Left forelimb (tissue), 1 donor: ENCODE measurements at places on chromosomes 2 and 18.

- no peak for DNase-seq
Observed at GRCh38 chr18:10755855-10756254, 230.0 kb downstream of the NAPG start.

DNA sequence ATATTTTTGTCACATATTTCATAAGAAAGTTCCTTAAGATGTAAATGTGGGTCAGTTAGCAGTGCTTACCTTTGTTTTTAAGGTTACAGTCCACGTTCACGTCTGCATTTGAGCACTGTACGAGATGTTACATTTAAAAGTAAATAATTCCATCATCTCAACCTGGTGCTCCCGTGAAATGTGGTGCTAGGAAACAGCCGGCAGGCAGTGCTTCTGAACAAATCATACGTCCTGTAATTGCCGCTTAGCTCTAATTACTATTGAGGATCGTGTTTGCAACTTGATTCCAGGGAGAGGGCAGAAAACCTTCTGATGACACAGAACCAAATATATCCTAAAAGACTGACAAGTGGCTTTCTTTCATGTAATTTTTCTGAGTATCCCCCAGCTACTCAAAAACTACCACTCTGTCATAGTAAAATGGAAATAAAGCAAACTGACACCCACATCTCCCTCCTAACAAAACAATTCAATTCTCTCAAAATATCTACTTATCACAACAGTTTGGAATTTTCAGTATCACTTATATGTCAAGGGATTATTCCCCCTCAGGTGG lies 297.8 kb upstream of the SESTD1 start:
- DNase-seq, result no peak

DNA sequence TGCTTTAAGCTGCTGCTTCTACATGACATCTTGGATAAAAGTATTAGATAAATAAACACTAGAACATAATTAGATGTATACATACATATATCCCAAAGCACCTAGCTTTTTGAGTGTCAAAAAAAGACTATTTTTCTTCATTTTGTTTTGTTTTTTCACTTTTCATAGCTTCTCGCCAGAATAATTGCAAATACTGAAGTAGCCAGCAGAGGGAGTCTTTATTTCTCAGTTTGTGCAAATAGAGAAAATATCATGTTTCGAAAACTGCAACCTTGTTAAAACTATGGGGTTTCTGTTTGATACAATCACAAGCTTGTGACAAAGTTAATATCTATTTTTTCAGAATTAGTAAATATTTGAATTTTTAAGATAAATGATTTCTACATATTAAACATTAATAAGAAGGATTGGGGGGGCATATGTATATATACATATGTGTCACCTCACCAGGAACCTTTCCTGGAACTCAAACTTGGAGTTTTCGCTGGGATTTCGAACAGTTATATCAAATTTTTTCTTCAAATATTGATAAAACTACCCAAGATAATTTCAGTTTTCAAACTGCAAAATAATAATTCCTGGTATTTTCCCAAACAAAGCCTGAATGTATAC lies 61.0 kb downstream of the GRB14 start:
- DNase-seq, result no peak

DNA sequence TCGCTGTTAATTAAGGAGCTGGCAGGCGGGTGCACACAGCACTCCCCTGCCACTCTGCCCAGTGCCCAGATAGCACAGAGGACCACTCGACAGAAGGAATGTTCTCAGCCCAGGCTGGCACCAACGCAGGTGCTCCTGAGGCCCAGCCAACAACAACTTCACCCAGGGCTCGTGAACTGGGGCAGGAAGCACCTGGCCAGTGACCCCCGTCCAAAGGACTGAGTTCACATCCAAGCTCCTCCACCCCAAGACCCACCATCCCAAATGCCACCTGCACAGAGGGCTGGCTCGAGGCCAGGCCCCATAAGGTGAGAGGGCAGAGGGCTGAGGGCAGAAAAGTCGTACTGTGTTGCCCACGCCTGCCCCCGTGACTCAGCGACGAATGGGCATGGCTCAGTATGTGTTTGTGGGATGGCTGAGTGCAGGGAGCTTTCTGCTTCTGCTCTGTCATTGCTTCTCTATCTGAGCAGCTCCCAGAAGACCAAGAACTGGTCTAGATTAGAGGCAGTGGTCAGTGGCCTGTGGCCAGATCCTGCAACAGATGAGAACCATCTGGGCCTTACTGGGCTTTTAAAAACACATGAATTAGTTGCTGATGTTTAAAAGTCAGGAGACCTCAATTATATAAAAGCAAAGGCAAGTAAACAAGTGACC lies 68.4 kb downstream of the POLR1A start:
- DNase-seq, result no peak
